ENCODE measurements at places on chromosomes 3 and 15. TPM values are rescaled to one million over a fixed set of nuclear protein-coding genes. Genes with fewer than 3 reads are reported as not detected.

KBTBD8 gene
- polyA plus RNA-seq, result 2.7 TPM

DNA sequence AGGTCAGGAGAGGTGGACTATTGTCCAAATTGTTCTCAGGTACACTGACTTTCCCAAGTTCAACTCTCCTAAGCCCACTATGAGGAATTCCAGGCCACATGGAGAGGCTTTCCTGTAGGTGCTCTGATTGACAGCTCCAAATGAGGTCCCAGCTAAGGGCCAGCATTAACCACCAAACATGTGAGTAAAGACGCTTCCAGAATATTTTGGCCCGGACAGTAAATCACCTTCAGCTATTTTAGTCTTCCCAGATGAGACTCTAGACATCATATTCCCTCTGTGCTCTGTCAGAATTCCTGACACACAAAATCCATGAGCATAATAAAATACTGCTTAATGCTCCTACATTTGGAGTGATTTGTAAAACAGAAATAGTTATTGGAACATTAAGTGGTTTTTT is 135.5 kb downstream of the TGFBR2 start:
- no peak for DNase-seq

CCDC39 gene
- polyA plus RNA-seq, result not detected

UNC13C gene
- 1.1 TPM for polyA plus RNA-seq

DNA sequence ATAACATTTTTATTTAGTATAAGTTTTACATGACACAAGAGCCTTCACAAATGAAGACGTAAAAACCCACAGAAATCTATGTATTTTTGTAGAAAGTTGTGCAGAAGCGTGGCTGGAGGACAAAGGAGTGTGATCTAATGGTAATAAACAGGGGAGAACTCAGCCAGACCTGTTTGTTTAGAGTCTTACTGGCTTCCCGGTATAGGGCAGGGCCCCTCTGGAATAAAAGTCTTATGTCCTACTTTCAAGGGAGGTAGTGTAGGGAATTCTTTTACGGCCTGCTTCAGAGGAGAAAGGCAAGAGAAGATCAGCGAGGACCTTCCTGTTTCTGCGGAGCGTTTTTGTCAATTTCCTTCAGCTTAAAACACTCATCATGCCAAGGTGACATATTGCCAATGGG is 103.6 kb downstream of the TGFBR2 start:
- peak; percentile 17 for DNase-seq

NOX5 gene
- polyA plus RNA-seq, result 0.16 TPM

Measured in large intestine (tissue), 12 donors.